ENCODE measurements at places on chromosomes 13 and 19.
A peak's percentile ranks its signal among the peaks of the same experiment; 100 is the strongest.

DNA sequence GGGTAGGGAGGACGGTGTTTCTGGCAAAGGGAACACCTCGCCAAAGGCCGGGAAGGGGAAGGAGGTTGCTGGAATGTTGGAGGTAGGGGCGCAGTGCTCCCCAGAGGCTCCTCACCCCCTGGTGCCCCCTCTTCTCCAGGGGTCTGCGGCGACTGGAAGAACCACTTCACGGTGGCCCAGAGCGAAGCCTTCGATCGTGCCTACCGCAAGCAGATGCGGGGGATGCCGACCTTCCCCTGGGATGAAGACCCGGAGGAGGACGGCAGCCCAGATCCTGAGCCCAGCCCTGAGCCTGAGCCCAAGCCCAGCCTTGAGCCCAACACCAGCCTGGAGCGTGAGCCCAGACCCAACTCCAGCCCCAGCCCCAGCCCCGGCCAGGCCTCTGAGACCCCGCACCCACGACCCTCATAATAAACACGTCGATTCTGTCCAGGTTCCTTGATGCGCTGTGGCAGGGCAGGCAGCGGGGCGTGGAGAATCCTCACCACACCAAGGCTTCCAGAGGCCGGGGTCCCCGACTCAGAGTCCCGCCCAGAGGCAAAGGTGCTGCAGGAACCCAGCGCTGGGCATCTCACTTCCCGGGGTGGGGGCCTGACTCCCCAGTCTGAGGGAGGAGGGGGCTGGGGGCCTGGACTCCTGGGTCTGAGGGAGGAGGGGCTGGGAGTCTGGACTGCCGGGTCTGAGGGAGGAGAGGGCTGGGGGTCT, 7.4 kb upstream of the SPACA4 start:
- no peak for DNase-seq

DNA sequence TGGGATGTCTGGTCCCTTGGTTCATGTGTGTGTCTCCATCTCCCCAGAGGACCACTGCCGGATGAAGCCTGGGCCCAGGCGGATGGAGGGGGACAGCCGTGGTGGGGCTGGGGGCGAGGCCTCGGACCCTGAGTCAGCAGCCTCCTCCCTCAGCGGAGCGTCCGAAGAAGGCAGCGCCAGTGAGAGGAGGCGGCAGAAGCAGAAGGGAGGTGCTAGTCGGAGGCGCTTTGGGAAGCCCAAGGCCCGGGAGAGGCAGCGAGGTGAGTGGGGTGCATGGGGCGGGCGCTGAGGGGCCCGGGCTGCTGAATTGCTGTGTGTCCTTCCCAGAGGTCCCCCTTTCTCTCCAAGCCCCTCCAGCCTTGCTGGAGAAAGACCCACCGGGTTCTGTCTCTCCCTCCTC, 3.2 kb downstream of the CCDC106 start:
- no peak for DNase-seq

DNA sequence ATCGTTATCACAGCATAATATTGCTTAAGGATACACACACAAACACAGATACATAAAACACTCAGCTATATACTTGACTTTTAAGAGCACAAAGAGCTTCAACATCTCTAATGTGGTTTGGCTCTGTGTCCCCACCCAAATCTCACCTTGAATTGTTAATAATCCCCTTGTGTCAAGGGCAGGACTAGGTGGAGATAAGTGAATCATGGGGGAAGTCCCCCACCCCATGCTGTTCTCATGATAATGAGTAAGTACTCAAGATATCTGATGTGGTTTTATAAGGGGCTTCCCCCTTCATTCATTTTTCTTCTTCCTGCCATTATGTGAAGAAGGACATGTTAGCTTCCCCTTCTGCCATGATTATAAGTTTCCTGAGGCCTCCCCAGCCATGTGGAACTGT, 481.4 kb downstream of the PCDH9 start:
- DNase-seq, result no peak

DNA sequence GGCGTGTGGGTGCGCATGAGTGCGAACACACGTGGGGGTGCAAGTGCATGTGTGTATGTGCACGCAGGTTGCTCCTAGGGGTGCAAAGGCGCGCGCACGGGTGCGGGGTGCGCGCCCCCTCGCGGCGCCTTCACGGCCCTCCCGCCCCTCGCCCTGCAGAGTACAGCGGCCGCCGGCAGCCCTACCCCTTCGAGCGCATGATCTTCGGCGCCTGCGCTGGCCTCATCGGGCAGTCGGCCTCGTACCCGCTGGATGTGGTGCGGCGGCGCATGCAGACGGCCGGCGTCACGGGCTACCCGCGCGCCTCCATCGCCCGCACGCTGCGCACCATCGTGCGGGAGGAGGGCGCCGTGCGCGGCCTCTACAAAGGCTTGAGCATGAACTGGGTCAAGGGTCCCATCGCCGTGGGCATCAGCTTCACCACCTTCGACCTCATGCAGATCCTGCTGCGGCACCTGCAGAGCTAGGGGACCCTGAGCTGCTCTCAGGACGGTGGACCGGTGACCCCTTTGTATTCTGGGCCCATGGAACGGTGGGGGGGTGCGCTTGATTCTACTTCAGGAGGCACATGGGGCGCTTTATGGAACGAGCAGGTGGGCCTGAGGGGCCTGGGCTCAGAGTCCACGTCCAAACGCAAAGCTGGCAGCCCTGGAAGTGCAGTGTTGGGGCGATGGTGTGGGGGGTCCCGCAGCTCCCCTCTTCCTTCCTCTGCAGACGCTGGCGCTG, 27.7 kb downstream of the TMEM161A start:
- DNase-seq, result no peak

GRCh38 chr19:29737461-29738000, 22.5 kb upstream of the C19orf12 start:
- DNase-seq, result no peak

DNA sequence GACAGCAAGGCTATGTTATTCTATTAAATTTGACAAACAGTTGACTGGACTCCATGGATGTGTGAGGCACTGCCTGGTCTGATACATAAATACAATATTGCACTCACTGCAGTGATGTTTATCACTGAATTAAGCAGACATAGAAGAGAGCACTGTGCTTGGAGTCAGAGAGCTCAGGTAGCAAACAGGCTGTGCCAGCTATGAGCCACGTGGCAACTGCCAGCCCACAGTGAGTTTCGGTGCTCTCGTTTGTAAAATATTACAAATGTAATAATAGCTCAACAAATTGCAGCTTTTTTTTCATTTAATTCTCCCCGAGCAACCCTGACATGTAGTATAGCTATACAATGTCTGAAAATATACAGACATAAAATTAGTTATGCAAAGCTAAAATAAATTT, 237.3 kb downstream of the NALCN start:
- DNase-seq, result no peak

GRCh38 chr13:48126944-48127830, 32.3 kb upstream of the MED4 start:
- DNase-seq, result peak; percentile 28

DNA sequence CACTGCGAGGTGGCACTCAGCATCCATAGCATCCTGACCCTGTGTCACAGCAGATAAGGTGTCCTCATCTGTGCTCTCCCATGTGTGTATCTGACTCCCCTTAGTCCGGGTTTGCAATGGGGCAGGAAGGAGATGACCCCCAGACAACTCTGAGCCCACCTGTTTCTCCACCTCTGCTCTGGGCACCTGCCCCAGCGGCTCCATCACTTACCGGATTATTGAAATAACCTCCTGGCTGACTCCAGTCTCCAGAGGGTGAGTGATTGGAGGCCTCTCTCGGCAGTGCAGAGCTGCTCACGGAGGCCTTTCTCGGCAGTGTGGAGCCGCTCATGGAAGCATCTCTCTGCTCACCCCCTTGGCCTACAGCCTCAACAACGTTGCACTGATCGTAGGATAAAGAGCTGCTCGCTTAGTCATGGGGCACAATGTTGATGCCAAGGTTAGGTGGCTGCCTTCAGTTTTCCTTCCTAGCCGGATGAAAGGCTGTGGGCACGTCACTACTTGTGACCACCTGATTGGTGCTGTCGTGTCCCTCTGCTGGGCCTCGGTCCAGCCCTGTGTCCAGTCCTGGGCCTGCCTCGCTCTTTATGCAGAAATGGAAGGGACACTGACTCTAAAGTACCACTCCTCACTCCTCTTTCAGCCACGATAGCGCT, 67.6 kb downstream of the TEX29 start:
- DNase-seq, result no peak

- DNase-seq, result no peak
Observed at GRCh38 chr19:34969721-34970120, 5.7 kb upstream of the ZNF792 start.

DNA sequence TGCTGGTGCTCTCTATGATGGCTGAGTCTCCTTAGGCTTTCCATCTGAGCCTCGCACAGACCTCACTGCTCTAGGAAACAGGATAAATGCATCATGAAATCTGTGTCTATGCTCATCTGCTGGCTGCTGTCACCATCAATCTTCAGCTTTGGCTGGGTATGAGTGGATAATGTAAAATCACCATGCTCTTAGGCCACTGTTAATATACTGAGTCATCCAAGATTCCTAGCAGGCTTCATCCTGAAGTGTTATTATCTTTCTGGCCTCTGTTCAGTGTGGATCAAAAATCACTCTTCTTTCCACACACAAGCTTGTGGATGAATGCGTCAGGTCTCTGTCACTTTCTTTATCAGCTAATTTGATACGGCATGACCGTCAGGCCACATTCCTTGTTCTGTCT, 317.4 kb downstream of the NALCN start:
- peak; percentile 2 for DNase-seq

DNA sequence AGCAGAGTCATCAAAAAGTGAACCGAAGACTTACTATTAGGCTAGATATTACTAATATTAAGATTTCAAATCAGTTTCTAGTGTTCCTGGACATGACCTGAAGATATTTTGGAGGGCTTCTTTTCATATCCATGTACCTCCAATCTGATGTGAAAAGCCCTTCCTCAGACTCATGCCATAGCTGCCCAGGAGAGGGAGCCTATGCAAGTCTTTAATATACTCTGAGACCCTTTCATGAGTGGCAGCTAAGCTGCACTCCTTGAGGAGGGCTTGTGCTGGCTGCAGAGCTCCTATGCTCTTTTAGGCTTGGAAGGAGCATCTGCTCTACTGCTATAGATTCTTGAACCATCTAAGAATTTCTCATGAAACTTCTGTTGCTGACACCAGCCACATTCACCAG, 715.3 kb downstream of the OLFM4 start:
- DNase-seq, result no peak

GRCh38 chr13:71632206-71632605, 234.8 kb downstream of the DACH1 start:
- no peak for DNase-seq

DNA sequence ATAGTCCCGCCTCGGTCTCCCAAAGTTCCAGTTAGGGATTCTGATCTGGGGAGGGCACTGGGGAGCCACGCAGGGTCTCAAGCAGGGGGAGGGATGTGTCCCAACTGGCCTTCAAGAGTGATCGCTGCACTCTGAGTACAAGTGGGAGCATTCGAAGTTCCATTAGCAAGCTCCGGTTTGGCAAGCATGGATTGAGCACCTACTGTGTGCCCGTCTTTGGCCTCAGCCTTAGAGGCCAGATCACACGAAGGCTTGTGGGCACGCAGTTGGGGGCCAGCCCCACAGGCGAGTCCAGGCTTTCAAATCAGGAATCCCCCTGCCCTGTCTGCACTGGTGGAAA, 32.1 kb upstream of the TCF3 start:
- no peak for DNase-seq

DNA sequence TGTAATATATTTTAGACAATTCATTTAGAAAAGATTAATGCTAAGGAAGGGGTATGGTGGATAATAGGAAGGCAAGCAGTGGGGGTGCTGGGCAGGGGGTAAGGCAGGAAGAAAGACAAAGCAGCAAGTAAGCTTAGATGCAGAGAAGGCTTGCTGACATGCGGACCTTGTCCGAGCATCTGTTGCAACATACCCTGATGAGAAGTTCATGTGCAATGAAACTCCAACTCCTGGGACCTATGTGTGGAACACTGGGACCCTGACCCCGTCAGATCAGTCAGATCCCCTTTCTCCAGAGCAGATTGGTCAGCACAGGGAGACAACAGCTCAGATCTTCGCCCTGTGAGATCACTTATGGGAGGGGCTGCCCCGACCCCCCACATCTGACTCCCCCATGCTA, 71.3 kb upstream of the ZNF599 start:
- DNase-seq, result no peak

- DNase-seq, result no peak
Observed at GRCh38 chr13:97904059-97904458, 49.4 kb upstream of the IPO5 start.

- DNase-seq, result no peak
Observed at GRCh38 chr19:7899751-7900378, 3.8 kb upstream of the MAP2K7 start.

DNA sequence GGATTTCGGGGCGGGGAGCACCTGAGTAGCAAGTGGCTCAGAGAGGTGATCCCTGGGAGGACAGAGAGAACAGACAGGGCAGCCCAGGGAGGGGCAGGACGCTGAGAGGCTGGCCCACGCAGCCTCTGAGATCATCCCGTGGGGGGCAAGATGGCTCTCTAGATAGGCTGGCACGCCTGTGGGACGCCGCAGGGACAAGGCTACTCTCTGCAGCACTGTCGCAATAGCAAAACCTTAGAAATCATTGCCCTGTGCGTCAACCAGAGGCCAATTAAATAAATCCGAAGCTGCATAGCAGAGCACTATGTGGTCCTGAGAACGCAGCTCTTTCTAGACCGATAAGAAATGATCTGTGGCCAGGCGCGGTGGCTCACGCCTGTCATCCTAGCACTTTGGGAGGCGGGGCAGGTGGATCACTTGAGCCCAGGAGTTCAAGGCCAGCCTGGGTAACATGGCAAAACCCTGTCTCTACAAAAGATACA, 5.1 kb downstream of the PEX11G start:
- DNase-seq, result no peak

DNA sequence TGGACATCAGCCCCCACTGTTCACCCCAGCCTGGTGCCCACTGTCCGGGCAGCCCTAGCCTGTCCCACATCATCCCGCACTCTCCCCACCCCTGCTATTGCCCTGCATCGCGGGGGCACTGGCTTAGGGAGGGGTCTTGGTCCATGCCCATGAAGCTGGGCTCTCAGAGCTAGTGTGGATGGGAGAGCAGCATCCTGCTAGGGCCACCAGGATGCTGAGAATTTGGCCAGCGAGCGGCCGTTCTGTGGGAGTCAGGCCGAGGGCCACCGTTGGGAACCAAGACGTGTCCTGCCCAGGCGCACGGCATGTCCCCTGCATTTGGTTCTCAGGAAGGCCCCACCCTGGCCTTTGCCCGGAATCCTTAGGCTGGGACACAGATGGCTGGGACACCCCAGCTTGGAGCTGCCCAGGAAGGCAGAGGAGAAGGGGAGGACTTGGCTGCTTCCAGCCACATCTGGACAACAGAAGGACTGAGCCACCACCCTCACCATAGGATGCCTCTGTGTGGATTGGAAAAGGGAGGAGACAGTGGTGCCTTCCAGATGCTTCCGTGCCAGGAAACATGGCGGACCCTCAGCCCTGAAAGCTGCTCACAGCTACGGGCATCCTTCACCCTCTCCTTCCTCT, 14.6 kb downstream of the ADGRE5 start:
- DNase-seq, result no peak

DNA sequence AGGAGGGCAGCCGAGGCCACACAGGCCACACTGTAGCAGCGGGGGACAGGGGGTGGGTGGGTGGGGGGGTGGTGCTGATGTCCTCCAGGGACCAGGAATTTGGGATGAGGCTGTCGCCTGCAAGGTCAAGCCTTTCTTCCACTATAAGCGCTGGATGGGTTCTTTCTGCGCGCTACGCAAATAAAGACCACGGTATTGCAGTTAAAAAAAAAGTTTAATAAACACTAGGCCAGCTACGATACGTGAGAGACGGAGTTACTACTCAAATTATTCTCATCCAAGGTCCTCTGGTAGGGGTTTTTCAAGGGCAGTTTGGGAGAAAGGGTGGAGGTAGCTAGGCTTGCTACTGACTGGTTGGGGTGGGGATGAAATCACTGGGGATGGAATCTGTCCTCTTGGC, 508 bp upstream of the ZNF44 start:
- no peak for DNase-seq

- DNase-seq, result no peak
Observed at GRCh38 chr19:38190061-38190460, 34.0 kb downstream of the DPF1 start.
